ENCODE measurements at places on chromosomes 4 and X.

GRCh38 chr4:188110741-188111471 is 1.5 kb upstream of the TRIML2 start:
- no peak for DNase-seq

DNA sequence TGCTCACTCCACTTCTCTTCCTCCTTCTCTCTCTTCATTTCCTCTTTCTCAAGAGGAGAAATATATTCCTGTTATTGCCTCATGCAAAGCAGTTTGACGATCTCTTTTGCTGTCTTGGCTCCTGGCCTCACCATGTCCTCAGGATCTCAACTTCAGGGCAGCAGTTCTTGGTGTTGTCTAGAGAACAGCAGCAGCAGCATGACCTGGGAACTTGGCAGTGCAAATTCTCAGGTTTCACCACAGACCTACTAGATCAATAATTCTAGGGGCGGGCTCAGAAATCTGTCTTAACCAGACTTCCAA is 193.4 kb upstream of the EDNRA start:
- DNase-seq: no peak

DNA sequence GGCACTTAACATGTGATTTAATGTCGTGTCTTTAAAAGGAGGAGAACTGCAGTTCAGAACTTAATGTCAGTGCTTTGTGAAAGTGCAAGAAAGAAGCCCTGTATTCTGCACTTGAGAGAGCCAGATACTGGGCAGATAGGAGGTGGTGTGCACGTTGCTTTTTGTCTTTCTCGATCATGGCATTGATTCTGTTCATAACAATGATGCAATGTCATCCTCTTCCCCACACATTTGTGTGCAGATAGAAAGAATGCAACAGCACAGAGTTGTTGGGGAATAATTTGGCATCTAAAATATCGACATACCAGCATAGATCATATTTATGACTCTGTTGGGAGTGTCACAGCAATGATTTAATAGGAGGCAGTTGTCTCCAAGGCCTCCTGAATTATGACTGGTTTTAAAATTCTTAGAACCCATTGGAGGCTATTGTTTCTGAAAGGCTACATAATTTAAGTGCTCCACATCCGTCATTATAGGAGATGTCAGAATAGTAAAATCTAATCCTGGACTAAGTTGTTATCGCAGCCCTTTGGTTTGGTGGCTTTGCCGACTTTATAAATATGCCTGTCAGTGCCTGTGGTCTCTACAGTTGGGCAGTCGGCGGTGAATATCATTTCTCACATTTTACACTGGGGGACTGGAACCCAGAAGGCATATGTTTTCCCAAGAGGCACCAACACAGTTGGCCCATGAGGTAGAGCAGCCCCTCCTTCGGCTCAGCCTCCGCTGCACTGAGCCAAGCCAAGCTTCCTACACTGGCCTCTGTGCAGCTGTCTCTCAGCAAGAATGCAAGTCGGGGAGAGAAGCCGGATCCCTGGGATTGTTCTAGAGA is 124.9 kb downstream of the PTTG2 start:
- DNase-seq: peak; percentile 93

GRCh38 chr4:140176735-140177134 is 22.8 kb upstream of the MAML3 start:
- DNase-seq: peak; percentile 31

DNA sequence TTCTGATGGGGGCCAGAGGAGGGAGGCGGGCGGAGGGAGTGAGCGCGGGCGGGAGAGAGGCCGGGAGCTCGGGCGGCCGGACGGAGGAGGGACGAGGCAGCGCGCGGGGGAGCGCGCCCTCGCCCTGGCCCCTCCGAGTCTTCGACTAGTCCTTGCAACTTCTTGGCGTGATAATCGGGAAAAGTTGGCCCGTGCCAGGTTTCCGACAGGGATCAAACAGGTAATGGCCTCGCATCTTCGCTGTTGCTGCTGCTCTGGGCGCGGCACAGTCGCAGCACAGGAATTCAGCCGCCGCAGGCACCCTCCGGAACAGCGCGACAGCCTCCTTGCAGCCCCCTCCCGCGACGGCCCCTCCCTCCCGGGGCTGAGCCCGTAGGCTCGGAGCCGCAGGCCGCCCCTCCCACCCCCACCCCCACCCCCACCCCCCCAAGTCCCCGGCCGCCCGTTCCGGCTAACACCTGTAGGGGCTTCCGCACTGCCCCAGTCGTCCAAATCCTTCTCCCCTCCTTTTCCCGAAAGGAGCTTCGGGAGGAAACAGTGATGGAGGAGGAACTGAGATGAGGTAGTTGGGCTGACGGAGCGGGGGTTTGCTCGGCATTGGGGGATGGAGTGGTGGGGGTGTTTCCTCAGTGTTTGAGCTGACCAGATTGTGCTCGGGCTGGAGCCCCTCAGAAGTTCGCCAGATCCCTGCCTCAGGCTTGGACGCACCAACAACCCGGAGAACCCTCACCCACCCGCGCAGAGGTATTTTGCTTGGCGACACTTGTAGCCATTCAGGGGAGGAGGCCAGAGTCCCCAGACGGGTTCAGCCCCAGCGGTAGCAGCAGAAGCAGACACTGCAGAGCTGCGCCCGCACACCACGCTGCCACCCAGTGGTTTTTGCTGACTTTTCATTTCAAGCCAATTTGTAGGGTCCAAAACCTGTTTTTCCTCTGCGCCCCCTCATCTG is at the start of gene FGF13:
TSS of gene FGF13 (minus strand) at position 319 of the 949 bp plus-strand sequence. CDS start 714 bp downstream, outside the sequence.
- DNase-seq: no peak

DNA sequence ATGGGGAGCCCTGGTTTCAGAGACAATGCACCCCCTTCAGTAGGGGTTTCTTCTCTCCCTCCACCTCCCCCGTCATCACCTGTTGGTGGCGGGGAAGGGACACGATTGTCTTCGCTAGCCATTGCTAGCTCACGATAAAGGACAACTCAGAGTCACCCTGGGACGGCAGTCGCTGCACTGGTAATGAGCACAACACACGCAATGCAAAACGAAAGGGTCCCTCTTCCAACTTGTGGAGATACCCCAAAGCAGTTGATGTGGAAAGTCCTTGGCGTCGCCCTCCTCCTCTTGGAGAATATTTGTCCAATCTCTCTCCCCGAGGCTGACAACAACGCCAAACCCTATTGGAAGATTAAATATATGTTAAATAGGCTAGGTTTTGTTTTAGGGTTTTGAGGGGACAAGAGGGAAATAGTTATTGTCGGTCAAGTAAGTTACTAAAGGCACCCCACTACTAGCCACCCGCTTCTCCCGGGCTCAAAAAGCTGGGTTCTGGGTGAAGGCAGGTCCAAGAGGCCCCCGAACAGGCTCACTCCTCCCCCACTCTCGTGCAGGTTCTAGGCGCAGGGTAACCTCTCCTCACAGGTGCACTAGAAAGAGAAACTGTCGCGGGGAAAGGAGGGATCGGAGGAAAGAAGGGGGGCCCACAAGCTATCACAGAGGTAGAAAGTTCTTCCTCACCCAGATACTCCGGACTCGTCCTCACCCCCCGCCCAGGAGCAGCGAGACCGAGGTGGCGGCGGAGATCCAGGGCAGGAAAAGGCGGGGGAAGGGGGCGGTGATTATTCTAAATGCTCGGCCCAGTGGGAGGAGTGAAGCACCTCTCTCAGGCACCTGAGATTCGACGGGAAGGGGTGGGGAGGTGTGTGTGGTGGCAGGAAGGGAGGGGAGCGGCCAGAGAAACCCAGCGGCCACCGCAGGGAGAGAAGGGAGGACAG is at the start of gene LRBA:
TSS of gene LRBA (minus strand) at position 764 of the 938 bp plus-strand sequence. CDS start at position 122, 642 bp downstream.
- peak; percentile 6 for DNase-seq

DNA sequence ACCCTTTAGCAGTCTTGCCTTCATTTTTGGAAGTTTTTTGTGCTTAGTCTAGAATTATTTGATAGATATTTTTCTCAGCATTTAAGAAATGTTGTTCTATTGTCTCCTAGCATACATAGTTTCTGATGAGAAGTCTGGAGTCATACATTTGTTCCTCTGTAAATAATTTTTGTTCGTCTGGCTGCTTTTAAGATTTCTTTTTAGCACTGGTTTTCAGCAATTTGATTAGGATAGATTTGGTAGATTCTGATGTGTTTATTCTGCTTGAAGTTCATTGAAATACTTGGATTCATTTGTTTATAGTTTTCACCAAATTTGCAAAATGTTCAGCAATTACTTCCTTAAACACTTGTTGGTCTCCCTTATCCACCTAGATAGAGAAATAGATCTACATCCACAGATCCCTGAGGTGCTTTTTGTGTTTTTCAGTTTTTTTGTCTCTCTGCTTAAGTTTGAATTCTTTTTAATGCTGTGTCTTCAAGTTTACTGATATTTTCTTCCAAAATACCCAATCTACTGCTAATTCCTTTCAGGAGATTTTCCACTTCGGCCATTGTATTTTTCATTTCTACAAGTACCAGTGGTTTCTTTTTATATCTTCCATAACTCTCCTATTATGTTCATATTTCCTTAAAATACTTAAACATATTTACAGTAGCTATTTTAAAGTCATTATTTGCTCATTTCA is 64.9 kb downstream of the ABLIM2 start:
- DNase-seq: no peak
